ENCODE measurements at places on chromosomes 16 and 17.

DNA sequence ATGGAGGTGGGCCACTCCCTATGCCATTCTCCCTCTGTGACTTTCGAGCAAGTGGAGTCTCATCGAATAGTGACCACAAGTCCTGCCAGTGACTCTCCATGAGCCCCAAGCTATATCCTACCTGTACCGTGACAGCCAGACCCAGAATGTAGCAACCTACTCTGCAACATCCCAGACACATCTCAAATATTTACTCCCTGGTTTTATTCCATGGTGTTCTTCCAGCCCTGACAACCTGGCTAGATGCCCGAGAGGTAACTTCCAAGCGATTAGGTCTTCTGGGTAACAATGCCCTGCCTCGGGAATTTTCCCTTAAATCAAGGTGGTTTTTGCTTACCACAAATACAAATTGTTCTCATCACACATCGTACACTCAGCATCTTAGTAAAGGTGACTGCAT is 211.7 kb downstream of the ZFHX3 start:
- no peak for DNase-seq

DNA sequence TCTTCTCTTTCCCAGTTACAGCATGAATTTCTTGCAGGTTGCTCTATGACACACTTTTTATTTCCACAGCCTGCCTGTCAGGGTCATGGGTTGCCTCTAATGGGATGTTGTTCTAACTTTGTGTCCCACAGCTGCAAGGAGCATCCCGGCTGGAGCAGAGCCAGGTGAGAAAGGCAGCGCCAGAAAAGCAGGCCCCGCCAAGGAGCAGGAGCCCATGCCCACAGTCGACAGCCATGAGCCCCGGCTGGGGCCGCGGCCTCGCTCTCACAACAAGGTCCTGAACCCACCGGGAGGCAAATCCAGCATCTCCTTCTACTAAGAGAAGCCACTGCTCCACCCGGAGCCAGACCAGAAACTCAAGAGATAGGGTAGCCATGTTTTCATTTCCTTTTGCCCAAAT is 7.3 kb upstream of the MAPK8IP3 start:
- DNase-seq = no peak

- no peak for DNase-seq
Observed at GRCh38 chr17:8375738-8376259, 705 bp downstream of the KRABD2 start.

DNA sequence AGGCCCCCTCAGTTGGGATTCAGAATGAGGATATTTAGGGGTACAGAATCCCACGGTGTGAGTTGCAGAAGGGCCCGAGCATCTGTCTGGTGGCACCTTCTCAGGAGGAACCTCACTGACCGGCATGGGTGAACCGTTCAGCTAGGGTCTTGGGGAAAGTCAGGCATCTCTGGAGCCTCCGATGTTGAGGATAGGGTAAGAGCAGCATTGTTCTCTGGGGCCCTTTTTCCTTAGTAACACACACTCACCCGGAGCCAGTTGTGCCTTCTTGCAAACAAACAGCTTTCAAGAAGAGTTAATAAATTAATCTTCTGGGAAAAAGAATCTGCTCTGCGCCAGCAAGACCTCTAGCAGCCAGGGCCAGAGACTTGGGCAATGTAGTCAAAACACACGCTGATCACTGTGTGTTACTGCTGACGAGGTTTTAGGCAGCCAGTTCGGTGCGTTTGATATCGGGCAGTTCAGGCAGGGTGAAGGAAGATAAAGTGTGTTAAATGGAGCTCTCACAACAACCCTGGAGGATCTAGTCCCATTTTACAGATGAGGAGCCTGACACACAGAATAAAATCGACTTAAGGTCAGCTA is 48.9 kb downstream of the MSI2 start:
- DNase-seq = no peak

- no peak for DNase-seq
Observed at GRCh38 chr16:88780142-88781062, 4.6 kb downstream of the PIEZO1 start.

- no peak for DNase-seq
Observed at GRCh38 chr16:24755201-24755874, 25.9 kb downstream of the TNRC6A start.

DNA sequence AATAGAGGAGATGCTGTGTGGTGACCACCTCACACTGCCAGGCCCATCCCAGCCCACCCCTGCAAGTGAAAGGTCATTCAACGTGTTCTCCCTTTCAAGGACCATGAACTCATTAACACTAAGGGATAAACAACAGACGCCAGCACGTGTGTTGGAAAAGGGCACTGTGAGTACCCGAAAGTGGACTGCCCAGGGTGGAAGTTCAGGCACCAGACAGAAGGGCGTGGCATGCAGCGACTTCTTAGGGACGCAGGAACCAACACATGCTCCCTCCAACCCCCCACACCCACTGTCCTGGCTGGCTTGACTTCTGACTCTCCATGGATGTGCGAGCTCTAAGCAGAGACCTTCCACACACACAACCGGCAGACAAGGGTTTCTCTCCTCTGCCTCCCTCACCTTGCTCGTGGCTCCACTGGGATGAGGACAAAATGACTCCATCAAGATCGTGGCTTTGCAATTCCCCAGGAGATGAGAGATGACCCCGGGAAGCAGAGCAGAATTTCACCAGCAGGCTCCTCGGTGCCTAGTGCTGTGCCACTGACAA is 11.0 kb downstream of the UBALD1 start:
- no peak for DNase-seq

DNA sequence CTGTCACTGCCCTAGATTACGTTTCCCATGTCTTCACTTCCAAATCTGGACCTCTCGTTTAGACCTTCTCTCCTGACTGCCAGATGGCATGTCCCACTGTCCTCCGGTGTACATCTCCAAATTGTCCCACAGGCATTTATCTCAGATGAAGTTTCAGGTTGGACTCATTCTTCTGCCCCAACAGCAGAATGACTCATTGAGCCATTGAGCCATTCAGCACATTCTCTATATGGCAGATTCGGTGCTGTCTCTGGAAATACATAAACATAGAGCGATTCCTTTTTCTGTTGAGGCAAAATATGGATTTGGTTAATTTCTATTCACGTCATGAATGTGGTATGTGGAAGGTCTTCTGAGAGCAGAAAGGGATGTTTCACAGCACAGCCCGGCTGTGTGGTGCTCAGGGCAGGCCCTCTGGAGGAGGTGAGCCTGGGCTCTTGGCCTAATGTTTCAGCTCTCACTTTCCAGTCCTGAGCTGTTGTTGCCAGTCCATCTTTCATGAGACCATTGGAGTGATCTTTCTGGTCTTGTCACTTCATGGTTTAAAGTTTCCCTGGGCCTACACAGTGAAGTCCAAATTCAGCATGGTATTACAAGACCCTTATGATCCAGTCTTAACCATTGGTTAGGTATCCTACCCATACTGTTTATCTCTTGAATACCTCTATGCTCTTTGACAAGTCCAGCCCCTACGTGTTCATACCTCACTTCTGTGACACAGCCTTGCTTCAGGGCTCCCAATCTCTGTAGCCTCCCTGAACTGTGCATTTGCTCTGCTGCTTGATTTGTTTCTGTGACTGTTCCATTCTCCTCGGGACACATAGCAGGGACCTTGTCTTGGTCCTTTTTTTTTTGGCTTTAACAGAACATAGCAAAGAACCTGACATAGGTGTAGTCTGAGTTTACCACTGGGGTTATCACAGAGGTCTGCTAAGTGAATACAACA is 15.9 kb downstream of the HAPSTR1 start:
- DNase-seq = no peak

GRCh38 chr17:30821871-30822723 is 2.4 kb downstream of the CRLF3 start:
- DNase-seq = no peak

- DNase-seq = no peak
Observed at GRCh38 chr17:57604771-57605674, 140.1 kb downstream of the CCDC182 start.

DNA sequence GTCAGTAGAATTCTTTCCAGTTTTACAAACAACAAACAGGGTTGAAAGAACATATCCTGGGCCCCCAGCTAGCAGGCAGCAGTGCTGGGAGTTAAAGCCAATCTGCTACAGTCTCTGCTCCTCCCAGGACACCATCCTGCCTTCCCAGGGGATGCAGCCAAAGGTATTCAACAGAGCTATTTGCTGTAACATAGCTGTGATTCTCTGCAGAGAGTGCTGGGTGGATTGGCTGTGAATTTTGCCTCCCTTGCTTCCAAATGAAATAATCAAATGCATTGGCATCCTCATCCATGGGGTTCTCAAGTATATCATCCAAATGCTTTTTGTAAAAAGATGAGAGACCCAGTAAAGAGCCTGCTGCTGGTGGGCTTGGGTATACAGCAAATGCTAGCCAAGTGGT is 124.3 kb downstream of the NPIPB5 start:
- DNase-seq = no peak

DNA sequence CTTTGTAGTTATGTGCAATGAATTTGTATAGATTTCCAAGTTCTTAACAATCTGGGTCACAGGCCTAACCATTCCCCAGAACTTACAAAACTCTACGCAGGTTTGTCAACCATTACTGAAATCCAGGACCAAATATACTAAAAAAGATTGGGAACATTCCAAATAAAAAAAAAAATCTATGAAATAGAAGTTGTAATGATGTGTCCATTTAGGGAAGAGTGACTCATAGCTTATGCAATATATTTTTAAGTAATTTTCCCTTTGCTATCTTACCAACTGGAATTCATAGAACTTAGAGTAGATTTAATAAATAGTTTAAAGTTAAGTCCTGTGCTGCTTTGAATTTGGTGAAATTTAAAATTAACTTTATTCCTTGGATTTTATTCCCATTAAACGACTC is 393.2 kb downstream of the PMP22 start:
- DNase-seq = no peak

- DNase-seq = no peak
Observed at GRCh38 chr17:75623386-75623785, 9.8 kb upstream of the SMIM5 start.

DNA sequence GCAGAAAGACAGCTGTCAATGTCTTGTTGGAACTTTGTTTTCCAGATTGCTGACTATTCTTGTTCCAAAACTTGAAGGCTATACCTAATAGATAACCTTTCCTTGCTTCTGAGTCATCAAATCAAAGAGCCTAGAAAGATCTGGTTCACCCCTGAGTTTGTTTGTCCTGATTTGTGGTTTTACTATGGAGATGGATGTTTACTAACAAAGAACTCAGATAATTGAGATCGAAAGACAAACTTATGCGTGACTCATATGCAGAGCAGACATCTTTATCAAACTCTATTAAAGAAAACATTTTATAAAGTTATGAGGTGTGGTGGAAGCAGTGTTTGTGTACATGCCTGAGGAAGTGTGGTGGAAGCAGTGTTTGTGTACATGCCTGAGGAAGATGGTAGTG is 311.1 kb upstream of the TBX2 start:
- no peak for DNase-seq

DNA sequence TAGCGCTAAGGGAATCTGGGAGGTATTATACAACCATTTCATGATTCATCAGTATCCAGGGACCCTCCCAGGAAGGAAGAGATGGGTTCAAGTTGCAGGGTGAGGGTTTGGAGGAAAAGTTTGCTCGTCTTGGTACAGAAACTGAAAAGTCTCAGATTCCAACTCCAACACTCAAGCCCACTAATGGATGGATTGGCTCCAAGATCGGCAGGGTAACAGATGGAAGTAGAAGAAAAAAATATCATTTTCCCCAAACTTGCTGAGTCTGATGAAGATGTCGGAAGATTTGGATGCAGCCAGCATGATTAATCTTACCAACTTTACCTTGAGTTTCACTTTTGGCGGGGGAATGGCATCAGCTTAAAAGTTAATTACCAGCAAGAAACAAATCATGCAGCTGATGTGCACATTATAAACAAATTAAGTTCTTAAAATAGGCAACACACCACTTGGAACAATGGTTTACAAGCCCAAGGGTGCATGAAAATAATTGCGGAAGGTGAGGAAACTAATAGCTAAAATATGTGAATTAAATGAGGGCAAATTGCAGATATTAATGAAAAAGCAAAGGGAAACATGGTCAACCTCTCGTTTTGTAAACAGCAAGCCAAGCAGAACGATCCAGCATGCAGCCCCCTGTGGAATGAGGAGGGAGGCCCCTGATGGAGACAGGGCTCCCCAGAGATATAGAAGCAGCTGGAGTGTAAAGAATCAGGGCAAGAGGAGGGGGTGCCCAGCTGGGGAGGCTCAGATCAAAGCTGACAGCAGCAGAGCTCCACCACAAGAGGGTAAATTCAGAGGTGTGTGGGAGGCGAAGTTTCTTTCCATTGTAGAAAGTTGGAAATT is 44.1 kb upstream of the GRIN2A start:
- DNase-seq = no peak

GRCh38 chr17:4849011-4849536 is 15.9 kb downstream of the MINK1 start:
- DNase-seq = no peak

DNA sequence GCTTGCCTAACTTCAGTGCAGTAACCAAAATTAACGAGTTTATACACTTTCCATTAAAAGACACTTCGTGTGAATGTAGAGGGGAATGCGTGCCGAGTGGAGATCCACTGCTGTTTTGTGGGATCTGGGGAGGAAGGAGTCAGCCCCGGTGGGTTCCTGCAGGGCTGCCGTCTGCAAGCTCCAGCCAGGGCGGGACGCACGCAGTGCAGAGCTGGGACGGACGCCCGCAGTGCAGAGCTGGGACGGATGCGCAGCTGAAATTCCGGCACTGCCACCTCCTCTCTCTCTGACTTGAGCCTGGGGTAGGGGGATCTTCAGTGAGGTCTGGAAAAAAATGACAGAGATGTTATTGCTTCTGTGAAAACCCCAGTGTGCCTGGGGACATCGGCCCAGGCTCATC is 16.5 kb upstream of the ZC3H18 start:
- no peak for DNase-seq

- DNase-seq = no peak
Observed at GRCh38 chr16:51313198-51313597, 162.1 kb upstream of the SALL1 start.

DNA sequence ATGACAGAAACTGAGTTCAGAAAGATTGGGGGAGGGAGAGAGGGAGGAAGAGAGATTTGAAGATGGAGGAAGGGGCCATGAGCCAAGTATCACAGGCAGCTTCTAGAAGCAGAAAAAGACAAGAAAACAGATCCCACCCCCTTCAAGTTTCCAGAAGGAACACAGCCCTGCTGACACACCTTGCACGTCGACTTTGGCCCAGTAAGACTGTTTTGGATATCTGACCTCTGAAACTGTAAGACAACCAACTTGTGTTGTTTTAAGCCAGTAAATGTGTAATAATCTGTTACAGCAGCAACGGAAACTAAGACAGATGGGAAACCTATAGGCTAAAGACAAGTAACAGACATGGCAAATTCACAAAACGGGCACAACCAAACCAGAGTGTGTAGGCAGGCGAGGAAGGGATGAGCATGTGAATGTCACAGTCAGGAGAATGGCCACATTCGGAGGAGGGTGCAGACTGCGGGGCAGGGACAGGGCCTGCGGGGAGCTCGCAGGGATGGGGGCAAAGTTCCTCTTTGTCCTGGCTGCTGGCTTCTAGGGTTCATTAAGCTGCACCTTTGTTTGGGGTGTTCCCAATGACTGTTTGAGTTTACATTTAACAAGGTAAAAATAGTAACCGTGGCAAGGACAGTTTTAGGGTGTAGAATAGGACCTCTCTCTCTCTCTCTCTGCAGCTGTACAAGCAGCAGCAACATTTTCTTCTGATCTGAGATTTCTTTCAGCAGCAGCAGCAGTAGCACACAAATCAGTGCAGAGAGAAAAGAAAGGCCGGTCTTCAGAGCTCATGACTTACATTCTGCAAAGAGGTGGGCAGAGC is 18.3 kb upstream of the ATP2C2 start:
- DNase-seq = no peak
